ENCODE measurements at places on chromosomes 13 and 19.
A peak's percentile ranks its signal among the peaks of the same experiment; 100 is the strongest.

- peak; percentile 53 for DNase-seq
Measured at GRCh38 chr13:73767747-73768315, 366.4 kb downstream of the KLF12 start.

DNA sequence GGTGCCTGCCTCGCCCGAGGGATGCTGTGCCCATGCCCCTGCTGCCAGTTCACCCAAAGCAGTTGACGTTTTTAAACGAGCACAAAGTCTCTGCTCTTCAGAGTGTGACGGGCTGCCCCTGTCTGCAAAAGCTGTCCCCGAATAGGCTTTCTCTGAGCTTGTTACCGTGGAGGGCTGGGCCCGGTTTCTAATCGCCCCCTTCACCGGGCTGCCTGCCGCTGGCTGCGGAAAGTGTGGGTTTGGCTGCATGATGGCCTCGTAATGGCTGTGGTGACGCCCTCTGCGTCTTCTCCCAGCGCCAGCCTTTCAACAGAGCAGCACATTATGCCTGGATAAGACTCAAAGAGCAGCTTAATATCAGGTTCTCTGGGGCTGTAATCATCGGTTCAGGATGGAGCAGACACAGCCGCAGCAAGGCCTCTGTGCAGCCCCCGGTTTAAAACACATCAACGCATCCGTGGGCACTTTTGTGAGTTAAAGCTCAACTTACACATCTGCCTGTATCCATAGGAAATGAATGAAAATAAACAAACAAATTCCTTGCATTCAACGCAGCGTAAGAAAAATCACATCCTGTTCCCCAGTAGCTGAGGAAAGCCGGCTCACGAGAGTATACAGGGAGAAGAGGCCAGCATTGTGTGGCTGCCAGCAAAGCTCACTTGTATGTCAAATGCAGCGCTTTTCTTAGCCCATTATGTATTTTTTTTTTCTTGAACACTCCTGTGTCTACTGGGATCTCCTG is 166.4 kb upstream of the SOX1 start:
- DNase-seq, result no peak

- DNase-seq, result no peak
Measured at GRCh38 chr13:45695198-45695730, 6.9 kb upstream of the CBY2 start.

GRCh38 chr19:8204961-8205360 is 4.2 kb upstream of the CERS4 start:
- DNase-seq, result no peak

GRCh38 chr13:45696610-45697226 is 5.4 kb upstream of the CBY2 start:
- no peak for DNase-seq

- peak; percentile 64 for DNase-seq
Measured at GRCh38 chr13:98563071-98563470, 13.8 kb downstream of the STK24 start.

- DNase-seq, result no peak
Measured at GRCh38 chr13:34810996-34811395, 131.1 kb upstream of the NBEA start.

- no peak for DNase-seq
Measured at GRCh38 chr19:2783781-2784145, 690 bp upstream of the SGTA start.

GRCh38 chr13:79742923-79743322 is 262.0 kb downstream of the NDFIP2 start:
- DNase-seq, result no peak

DNA sequence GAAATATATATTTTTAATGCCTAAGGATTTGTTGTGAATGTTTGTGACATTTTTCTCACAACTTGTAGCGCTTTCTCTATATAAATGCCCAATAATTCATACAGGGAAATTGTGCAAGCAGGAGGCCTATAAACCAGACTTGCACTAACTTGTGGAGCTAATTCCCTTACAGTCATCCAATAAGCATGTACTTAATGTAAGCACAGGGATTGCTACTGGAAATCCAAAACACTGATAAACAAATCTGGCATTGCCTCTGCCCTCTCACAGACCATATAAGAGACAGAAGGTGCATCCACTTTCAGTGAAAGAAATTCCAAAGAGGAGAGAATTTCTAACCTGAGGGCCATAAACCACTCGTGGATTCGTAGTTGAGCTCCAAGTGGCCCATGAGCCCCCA is 518.8 kb downstream of the MYO16 start:
- no peak for DNase-seq

Data from CD4-positive, alpha-beta T cell treated with Interleukin-21 for 1 hour (primary cell).